H54 (cell line): ENCODE measurements at places on chromosomes 3 and 15.

GRCh38 chr3:116897382-116897781, 187.8 kb downstream of the TUSC7 start:
- no peak for DNase-seq

GRCh38 chr15:52440414-52440813, 88.3 kb downstream of the MYO5A start:
- DNase-seq, result no peak

GRCh38 chr15:59294574-59295260, 78.0 kb downstream of the MYO1E start:
- no peak for DNase-seq

GRCh38 chr15:80570553-80570952, 124.6 kb upstream of the ABHD17C start:
- no peak for DNase-seq

DNA sequence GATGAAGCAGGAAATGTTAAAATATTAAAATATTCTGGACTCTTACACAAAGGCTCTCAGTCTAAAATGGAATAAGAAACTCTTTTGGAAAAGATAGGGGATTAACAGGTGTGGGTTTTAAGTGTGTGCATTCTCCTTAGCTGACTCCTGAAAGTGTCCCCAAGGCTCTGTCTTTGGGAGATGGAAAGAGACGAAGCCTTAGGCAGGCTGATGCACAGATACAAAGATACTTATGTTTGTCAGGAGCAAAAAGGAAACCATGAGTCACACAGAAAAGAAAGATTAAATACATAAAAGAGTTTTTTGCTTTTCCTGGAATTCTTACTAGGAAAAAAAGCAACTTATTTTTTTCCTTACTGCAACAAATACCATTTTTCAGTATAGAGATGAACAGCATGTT, 23.8 kb upstream of the ABI3BP start:
- no peak for DNase-seq

GRCh38 chr15:100191161-100191560, 150.6 kb downstream of the ADAMTS17 start:
- DNase-seq, result no peak

GRCh38 chr15:99566157-99566897, 543 bp downstream of the MEF2A start:
- no peak for DNase-seq

- no peak for DNase-seq
Observed at GRCh38 chr3:115595611-115596275, 27.6 kb upstream of the GAP43 start.

DNA sequence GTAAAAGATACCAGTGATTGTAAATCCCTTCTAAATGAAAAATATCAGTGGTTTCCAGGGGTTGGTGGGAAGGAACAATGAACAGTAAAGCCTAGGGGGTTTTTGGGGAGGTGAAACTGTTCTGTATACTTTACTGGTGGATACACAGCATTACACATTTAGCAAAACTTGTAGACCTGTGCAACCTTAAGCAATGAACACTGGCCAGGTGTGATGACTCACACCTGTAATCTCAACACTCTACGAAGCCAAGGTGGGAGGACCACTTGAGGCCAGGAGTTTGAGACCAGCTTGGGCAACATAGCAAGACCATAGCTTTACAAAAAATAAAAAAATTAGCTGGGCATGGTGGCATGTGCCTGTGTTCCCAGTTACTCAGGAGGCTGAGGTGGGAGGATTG, 1.8 kb downstream of the CCDC13 start:
- no peak for DNase-seq

DNA sequence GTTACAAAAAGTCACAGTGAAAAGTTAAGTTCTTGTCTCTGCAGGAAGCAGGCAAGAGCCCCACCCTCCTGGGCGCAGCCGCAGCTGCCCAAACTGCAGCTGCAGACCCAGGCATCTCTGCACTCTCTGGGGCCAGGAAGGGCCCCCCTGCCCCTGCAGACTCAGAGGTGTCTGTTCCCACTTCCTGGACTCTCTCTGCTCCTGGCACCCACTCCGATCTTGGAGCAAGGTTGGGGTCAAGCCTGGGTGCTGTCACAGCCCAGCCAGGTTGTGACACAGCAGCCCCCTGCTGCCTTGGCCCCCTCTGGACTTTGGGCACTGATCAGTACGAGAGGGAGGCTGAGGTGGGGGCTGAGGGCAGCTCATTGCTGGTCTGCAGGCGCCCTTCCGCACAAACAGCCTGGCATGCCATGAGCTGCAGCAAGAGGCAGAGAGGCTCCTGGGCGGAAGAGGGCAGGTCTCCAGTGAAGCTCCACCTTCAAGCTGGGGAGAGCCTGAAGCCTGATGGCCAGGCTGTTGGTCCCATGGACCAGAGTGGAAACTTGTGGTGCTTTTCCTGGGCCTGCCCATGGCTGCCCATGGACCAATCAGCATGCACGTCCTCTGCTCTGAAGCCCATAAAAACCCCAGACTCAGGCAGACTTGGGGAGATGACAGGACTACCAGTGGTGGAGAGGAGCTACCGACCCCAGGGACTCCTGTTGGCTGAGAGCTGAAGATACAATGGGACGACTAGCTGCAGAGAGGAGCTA, 42.9 kb upstream of the LRRFIP2 start:
- DNase-seq, result no peak

DNA sequence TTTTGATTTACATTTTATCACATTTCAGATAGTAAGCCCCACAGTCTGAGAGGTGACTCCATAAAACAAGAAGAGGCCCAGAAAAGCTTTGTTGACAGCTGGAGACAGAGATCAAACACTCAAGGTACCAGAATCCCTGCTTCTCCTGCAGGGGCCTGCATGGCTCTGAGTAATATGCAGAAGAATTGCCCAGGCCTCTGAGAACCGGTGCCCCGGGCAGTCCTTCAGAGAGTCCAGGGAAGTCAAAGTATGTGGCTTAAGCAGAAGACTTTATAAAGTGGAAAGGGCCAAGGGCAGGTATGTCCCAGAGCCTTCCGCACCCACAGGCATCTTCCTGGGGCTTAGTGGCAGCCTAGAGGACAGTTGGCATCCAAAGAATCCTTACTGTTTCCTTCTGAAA, 12.8 kb downstream of the ATRIP start:
- DNase-seq, result no peak

GRCh38 chr15:79682285-79682684, 214.5 kb downstream of the MTHFS start:
- no peak for DNase-seq

- DNase-seq, result no peak
Observed at GRCh38 chr3:170058127-170058526, 20.3 kb downstream of the GPR160 start.
